ENCODE measurements at places on chromosomes 13 and 19. TPM values are rescaled to one million over a fixed set of nuclear protein-coding genes. Genes with fewer than 3 reads are reported as not detected.

The MIPEP gene
- 23.7 TPM for total RNA-seq

The PGLYRP1 gene
- total RNA-seq = not detected

The RGL3 gene
- not detected for total RNA-seq

The FARP1 gene
- total RNA-seq = 0.26 TPM

The DCT gene
- 0.07 TPM for total RNA-seq

The GRIK5 gene
- 0.31 TPM for total RNA-seq

The SIGLEC14 gene
- total RNA-seq = 0.33 TPM

The CFD gene
- total RNA-seq = 0.89 TPM

The RANBP3 gene
- total RNA-seq = 97.6 TPM

The GZMM gene
- total RNA-seq = 50.5 TPM

The RNU6-9 gene
- not detected for total RNA-seq

The ZNF581 gene
- 32.8 TPM for total RNA-seq

The POSTN gene
- total RNA-seq = not detected

Measured in CD8-positive, alpha-beta memory T cell (primary cell).